ENCODE measurements at places on chromosomes 12 and 14.

DNA sequence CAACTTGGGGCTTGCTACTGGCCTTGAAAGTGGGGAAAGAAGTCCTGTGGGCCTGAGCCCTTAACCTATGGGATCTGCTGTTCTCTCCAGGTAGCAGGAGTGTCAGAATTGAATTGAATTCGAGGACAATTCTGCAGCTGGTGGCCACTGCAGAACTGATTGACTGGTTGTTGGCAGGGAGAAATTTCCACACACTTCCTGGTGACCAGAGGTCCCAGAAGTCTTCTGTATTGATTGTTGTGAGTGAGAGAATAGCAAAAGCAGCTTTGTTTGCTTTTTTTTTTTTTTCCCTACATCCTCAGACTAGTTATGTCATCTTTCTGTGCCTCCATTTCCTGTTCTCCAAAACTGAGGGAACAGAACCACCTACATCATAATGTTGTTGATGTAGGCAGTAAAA lies 64.1 kb downstream of the PRICKLE1 start:
- DNase-seq = no peak

DNA sequence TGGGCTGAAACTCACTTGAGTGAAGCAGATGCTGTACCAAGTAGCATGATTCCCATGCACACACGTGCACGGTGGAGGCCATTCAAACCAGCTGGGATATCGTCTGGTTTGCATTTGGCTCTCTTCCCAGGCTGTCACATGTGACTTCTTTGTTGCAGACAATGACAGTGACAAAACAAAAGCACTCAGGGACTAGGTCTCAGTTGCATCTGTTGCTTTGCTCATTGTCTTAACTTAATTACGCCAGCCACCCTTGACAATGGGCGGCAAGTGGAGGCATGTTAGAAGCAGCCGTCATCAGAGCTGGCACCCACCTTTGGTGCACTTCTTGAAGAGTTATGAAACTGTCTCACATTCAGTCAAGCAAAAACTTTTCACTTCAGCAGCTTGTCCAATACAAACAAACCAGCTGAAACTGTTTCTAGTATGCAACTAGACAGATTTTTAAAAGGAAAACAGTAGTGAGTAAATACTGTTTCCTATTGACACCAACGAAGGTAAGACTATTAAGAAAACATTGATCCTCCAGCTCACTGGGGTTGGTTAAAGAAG lies 74.3 kb downstream of the IGF1 start:
- DNase-seq = no peak

GRCh38 chr14:73125746-73126145 lies 10.6 kb upstream of the PSEN1 start:
- no peak for DNase-seq

- DNase-seq = no peak
Measured at GRCh38 chr12:98465950-98466602, 49.3 kb upstream of the TMPO start.

DNA sequence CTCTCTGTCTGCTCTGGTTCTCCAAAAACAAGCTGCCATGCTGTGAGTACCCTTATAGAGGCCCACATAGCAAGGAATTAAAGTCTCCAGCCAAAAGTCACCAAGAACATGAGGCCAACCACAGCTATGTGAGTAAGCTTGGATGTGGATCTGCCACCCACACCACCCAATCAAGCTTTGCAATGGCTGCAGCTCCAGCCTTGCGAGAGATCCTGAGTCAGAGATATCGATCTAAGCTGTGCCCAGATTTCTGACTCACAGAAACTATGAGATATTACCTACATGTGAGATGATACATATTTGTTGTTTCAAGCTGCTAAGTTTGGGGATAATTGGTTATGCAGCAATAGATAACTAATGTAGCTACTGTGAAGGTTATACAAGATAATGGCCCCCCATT lies 15.5 kb upstream of the TMEM233 start:
- no peak for DNase-seq

DNA sequence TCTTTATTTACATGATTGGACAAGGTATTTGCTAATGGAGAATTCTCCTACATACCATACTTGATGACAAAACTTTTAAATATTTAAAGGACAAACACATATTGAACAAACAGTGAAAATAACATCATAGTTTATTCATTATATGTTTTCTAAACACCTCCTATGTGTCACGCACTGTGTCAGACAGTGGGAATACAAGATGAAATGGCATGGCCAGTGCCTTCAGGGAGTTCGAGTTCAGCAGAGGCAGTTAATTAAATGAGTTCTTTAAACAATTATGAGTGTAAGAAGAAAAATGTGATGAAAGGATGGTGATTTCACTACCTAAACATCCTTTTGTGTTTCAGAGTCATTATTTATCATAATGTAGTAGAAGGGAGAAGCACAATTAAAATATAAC lies 159.8 kb downstream of the KCNH5 start:
- DNase-seq = no peak

DNA sequence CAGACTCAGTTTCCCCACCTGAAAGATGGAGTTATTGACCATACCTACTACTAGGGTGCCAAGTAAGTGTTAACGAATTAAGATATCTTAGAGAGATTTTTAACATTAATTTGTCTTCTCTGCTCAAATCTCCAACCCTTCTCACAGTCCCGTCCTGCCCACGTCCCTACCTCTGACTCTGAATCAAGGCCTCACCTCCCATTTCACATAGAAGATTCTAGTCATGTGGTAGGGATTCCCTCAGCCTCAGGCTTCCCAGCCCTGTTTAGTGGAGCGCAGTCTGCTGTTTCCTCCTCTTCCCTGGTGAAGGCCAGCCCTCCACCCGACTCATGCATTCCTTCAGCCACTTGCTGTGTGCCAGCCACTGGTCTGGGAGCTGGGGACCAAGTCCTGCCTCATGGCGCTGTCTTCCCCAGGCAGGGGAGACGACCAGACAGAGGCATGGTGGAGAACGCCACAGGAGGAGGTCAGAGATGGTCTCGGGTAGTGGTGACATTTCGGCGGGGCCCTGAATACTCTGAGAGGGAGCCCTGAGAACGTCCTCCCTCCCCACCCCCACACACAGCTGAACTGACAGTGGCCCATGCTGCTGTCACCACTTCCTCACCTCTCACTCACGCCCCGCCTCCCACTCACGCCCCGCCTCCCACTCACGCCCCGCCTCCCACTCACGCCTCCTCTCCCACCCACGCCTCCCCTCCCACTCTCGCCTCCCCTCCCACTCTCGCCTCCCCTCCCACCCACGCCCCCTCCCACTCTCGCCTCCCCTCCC lies 38.8 kb downstream of the TMEM63C start:
- no peak for DNase-seq

GRCh38 chr14:21077672-21078071 lies 7.6 kb downstream of the ARHGEF40 start:
- DNase-seq = no peak

DNA sequence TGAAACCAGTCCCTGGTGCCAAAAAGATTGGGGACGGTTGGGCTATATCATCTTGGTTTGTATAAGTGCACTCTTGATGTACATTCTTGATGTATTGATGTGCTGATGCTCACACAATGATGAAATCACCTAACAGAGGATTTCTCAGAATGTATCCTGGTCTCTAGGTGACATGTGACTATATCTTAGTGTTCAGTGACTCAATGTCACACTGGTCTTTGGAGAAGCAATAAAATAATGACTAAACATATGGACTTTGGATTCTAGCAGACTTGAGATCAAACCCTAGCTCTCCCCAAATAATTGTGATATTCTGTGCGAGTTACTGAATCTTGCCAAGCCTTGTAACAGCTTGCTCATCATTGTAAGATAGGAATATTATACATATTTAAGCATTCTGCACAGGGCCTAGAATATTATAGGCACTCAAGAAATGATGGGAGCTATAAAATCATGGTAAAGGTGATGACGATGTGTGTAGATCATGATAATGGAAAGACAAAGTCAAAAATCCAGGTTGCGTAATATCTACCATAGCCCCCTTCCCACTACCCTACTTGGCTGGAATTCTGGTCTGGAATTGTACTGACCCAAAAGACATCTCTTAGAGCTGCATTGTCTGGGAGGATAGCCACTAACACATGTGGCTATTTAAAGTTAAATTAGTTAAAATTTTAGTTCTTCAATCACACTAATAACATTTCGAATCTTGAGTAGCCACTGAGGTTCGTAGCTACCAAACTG lies 117.6 kb upstream of the PWP1 start:
- DNase-seq = no peak

GRCh38 chr14:93201155-93201704 lies 5.6 kb downstream of the GON7 start:
- no peak for DNase-seq

GRCh38 chr14:77240336-77240915 lies 30.6 kb downstream of the NGB start:
- DNase-seq = no peak

DNA sequence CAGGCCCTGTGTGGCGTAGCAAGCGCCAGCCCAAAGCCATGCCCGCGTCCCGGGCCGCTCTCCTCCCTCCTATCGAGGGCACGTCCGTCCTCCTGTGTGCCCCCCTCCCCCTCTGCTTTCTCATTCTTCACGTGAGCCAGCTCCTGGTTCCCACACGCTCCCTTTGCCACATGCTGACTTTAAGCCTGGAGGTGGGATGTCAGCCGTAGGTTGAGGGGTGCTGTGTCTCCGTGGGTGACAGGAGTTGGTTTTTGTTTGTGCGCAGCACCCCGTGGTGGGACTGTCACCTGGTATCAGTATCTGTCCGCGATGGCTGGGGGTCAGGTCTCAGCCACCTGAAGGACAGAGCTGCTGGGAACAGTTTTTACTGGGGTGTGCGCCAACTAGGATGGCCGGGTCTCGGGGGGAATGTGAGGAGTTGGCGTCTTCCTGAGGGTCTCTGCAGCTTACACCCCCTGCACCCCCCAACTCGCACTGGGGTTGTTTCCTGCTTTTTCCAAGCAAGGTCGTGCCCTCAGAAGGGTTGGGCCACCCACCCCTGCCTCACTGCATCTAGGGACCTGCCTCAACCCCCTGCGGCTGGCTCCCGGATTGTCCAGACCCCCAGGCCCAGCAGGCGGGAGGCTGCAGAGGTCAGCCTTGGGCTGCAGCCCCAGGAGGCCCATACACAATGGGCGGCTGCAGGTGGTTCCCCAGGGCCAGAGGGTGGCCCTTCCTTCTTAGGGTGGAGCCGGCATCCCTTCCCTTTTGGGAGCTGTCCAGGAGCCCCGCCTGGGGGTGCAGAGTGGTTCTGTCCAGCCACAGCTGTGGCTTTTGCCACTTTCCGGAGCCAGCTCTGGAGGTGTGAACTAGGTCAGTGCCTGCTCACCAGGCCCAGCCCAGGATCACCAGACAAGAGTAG lies 7.3 kb downstream of the ULK1 start:
- no peak for DNase-seq

DNA sequence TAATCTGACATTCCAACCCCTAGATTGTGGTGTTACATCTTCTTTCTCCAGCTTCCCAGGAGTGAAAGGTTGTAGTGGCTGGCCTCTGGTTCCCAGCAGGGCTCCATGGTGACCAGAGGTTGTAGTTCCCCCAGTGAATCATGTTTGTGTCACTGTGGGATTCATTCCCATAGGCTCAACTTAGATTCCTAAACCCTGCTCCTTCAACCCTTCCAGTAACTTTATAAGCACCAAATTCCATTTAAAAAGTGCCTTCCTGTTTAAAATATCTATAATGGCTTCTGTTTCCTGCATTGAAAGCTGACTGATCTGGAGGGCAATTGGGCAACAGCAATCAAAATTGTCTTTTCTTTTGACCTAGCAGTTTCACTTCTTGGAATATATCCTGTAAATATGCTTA lies 40.5 kb upstream of the TBC1D15 start:
- no peak for DNase-seq

GRCh38 chr12:125305231-125305630 lies 240.0 kb downstream of the AACS start:
- DNase-seq = no peak

GRCh38 chr12:128802756-128803155 lies 21.0 kb downstream of the SLC15A4 start:
- no peak for DNase-seq

DNA sequence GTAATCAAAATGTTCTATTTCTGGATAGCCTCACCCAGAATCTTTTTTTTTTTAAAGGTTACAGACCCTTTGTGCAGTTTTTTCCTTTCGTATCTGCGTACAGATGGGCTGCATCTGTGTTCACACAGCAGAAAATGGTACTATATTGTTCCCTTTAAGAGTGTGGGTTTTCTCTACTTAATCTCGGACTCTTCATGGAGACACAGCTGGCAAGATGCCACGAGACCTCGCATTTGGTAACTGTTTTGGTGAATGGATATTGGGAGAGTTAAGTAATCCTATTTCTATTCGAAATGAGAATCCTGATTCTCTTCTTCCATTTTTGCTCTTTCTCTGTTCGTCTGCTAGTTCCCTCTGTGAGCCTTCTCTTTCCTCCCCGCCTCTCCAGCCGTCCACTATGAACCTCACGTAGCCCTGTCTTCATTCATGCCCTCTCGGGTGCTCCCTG lies 85.7 kb downstream of the SAMD4A start:
- no peak for DNase-seq

GRCh38 chr12:88880051-88880450 lies 299.8 kb upstream of the KITLG start:
- no peak for DNase-seq

DNA sequence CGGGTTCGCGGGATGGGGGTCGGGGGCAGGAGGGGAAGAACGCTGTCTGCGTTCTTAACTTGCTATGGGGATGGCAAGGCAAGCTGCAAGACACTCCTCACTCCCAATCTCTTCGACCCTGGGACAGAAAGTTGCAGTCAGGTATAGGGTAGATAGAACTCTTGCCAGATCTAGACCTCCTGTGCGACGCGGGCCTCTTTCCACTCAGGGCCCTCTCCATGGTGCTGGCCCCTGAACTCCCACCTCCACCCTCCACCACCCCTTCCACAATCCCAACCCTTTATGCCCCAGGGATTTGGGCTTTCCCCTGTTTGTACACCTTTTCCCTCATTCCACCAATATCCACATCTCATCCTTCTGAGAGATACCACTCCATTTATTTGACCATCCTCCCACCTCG lies 812 bp downstream of the NABP2 start:
- no peak for DNase-seq

- no peak for DNase-seq
Measured at GRCh38 chr12:107134558-107134957, 41.2 kb upstream of the CRY1 start.

- no peak for DNase-seq
Measured at GRCh38 chr14:75991753-75992152, 6.2 kb downstream of the IFT43 start.

DNA sequence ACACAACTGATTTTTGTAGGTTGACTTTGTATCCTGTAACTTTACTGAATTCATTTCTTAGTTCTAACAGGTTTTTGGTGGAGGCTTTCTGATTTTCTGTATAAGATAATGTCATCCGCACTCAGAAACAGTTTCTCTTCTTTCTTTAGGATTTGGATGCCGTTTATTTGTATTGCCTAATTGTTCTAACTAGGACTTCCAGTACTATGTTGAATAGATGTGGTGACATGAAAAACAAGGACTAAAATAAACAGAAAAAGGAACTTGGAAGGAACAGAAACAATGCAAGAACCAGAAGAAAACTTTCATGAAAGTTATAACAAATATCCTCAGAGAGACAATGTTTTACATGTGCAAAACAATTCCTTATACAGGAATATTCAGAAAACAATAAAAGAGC lies 100.3 kb downstream of the GTF2A1 start:
- DNase-seq = no peak

Data from GM12892 (cell line).